Activated gamma-delta T cell treated with Interleukin-2 at 50 U/mL for 16 hours (primary cell): ENCODE measurements at places on chromosomes 1 and 21.

GRCh38 chr1:47763591-47764171, 233.5 kb downstream of the TRABD2B start:
- no peak for DNase-seq

DNA sequence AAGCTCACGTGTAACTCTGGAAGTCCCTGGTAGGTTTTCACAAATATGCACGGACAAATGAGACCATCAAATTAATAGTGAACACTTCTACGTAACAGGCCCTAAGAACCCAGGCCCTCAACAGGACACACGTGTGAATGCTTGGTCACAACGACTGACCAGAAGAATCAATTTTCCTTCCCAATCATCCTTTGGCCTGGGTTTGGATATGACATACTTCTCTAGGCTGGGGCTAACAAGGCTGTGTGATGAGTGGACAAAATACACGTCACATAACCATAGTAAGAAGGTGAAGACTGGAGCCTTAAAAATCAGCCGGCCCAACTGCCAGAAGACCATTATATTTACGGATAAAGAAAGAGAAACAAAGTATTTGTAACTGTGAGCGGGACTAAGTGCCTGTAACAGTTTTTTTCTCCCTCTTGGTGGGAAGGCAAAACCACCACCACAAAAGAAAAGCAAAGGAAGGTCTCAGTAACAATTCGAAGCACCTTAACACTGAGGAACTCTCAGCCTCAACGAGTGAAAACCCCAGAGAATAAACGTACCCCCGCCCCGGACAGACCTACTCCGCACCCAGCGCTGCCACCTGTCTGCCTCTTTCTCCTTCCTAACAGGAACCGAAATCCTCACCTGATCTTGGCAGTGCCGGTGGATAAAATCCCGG, 450 bp downstream of the SDE2 start:
- no peak for DNase-seq

DNA sequence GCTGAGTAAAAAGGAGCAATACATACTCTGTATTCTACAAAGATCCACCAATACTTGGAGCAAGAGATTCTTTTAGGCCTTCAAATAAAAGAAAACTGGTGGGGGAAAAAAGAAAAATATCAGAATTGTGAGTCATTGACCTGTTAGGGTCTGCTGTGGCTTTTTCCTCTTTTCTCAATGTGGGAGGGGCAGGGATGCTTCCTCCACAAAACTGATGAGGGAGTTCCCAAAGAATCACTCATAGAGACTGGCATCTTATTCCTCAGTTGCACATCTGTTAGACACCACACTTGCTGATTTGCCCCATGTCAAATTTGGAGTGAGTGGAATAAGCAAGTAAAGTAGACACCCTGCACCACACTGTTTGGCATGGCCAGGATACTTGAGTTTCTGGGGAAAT, 16.6 kb downstream of the C1orf141 start:
- DNase-seq: no peak

- DNase-seq: no peak
Observed at GRCh38 chr1:158961178-158961577, 29.8 kb downstream of the PYHIN1 start.
